ENCODE measurements at places on chromosomes 5 and 9.
A peak's percentile ranks its signal among the peaks of the same experiment; 100 is the strongest.

DNA sequence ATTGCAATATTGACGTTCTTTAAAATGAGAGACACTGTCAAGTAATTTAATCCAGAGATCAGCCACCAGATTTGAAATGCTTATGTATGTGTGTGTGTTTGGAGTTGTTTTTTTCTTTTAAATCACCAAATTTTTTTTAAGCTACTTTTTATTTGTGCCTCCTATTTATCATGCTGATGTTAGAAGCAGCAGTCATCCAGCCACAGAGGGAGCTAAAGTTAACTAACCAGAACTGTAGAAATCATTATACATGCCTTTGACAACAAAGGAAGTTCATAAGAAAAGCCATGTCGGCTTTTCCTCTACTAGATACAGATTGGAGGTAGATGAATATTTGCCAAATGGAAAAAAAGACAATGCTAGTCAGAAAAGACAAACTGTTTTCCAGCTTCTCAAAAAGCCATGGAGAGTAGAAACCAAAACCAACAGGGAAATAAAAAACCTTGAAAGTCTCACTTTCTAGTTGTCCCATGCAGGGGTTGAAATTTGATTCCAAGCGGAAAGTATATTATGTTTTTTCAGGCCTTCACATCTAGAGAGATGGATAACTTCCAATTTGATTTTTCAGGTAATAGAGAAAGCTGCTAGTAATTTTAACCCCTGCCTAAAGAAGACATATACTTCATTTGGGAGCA, 4.5 kb downstream of the PURA start:
- DNase-seq, result no peak

DNA sequence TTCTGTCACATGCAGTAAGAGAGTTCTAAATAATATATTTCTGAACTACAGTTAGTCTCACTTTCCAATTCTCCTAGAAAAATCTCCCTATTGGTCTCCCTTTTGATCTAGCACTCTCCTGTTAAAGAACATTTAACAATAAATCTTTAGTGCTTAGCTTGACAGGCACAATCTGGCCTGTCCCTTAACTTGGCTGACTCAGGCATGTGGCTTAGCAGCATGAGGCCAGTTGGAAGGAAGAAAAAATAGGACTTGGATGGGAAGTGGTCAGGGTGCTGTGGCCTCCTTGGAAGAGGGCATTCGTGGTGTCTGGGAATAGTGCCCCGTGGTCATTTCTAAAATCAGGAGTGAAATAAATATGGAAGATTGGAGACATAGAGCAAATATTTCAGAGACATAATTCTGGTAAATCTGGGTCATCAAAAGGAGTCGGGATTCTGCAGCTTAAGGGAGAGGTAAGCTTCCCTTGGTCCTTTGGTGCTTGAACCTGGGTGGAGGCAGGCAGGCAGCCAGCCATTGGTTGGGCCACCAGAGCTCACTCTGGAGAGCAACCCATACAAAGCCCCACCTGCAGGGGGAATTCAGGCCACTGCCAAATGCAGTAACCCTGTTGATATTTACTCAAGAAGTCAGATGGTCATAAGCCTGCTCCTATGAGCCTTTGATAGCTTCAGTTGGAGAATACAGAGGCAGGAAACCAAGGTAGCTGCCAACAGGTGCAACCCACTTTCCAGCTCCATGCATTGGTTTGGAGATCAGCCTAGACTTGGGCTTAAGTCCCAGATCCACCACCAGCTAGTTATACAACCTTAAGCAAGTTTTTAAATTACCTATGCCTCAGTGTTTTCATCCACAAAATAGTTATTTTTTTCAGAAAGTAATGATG, 28.8 kb upstream of the TLE4 start:
- no peak for DNase-seq

GRCh38 chr5:34715711-34716110, 59.6 kb downstream of the RAI14 start:
- no peak for DNase-seq

DNA sequence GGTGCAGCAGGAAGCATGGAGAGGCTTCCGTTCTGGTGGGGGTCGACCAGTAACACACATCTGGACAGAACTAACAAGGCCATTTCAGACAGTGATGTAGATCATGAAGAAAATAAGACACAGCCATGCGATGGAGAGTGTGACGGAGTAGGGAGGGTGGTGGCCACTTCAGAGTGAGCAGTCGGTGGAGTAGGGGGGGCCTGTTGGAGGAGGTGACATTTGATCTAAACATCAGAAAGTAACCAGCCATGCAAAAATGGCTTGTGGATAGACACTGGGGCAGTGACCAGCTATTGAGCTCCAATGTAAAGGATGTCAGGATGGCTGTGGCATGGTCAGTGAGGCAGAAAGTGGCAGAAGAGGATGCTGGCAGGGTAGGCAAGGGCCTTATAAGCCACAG, 65.9 kb downstream of the PPARGC1B start:
- no peak for DNase-seq

DNA sequence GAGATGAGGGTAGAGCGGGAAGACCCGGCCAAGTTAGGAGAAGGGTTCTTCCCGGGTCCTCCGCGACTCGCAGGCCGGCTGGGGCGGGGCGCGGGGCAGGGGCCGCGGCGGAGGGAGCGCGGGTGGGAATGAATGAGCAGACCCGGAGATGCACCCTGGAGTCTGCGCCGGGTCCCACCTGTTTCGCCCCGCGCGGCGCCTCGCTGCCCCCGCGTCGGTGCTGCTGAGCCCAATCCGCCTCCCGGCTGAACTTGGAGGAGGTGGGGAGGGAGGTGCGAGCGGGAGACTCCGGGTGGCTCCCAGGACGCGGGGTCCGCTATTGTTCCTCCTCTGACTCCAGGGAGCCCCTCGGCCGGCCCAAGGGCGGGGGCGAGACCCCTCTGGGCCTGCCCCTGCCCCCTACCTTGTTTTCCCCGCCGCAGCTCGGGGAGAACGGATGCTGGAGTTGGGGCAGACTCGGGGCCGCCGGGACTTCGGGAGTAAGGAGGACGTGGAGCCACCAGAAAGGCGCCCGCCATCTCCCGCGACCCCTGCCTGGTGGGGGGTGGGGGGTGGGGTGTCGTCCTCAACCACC, 659 bp downstream of the RAI14 start:
- no peak for DNase-seq

DNA sequence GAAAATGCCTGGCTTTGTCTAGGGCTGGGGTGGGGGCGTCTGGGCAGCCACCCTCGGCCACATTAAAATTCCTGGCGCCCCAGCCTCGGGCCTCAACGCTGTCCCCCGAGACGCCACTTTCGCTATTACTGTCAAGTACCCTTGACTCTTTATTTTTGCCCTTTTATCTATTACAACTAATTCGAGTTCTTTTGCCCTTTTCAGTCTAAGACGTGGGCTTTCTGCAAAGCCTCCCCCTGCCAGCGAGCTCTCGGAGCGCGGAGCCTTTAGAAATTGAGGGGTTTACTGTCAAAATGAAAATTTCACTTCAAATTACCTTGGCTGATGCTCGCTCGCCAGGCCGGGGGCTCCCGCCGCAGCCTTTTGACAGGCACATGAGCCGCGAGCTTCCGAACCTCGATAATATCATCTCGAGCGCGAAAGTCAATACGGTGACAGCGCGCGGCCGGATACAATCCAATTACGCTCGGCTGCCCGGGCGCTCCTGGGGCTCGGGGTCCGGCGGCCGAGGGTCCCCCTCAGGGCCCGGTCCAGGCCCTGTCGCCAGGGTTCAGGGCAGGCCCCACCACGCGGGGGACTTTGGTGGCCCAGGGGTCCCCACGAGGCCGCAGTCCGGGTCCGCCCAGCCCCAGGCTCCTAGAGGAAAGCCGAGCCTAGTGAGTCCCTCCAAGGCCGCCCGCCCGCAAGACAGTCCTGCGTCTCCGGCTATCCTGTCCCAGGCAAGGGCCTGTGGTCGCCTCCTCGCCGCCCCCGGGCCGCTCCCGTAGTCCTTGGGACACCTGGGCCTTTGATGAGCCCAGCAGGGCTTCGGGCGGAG, 6.7 kb downstream of the IRX4 start:
- no peak for DNase-seq

GRCh38 chr5:181223058-181223728, at the start of gene TRIM41:
TRIM41 (plus strand) TSS chr5:181223281; CDS start chr5:181224000, 719 bp downstream.
- DNase-seq, result no peak

- DNase-seq, result no peak
These were observed 311.3 kb downstream of the GADD45G start for GRCh38 chr9:89916001-89916597.

- DNase-seq, result no peak
These were observed 69.0 kb downstream of the INVS start for GRCh38 chr9:100167915-100168654.

DNA sequence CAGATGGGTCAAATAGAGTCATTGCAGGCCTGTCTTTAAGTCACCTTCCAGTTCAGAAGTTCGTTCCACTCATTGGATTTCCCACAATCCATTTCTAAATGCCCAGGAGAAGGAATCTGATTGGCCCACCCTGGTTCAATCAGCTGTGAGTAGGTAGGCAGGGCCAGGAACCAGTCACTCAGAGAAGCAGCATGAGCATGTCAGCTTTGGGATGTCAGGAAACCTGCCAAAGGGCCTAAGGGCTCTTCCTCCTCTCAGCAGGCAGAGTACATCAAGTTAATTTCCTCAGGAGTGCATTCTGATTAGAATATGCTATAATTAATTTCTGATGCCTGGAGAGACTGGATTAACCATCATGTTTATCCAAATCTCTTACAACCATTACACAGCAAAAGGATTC, 412.9 kb upstream of the CCNH start:
- DNase-seq, result no peak

GRCh38 chr5:2740876-2741555, 10.5 kb downstream of the IRX2 start:
- DNase-seq, result no peak

DNA sequence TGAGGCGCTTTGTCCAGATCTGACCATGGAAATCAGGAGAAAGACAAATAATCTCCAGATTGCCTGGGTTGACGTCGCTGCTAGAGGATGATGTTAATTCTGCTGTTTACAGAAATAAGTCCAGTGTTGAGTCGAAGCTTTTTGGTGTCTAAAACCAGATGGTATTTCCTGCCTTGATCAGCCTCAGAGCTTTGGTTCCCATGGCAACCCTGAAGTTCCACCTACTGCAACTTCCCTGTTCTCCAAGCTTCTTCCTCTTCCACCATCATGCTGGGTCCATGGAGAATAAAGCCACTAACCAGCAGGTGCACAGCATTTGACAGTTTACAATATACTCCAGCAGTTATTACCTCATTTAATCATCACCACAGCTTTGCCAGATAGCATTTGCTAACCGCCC, 18.0 kb upstream of the GABBR2 start:
- peak; percentile 63 for DNase-seq

- peak; percentile 30 for DNase-seq
These were observed 86.3 kb upstream of the RPS23 start for GRCh38 chr5:82364497-82364896.

DNA sequence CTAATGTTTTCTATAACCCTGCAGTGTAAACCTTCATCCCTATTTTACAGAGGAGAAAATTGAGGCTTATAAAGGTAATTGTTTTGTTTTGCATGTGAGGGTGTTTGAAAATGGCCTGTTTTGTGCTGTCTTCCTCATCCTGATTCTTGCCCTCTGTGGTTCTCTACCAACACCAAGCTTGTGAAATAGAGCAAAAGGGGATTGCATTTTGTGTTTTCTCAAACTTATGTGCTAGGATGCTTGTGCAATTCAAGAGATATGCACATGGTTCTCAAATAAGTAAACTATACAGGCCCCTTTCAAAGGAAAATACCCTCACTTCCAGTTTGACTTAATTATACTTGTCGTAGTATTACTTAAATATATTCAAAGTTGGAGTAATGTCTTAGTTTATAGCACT, 17.2 kb downstream of the PAM start:
- no peak for DNase-seq

GRCh38 chr5:152100462-152100861, 175.8 kb upstream of the GLRA1 start:
- DNase-seq, result no peak

DNA sequence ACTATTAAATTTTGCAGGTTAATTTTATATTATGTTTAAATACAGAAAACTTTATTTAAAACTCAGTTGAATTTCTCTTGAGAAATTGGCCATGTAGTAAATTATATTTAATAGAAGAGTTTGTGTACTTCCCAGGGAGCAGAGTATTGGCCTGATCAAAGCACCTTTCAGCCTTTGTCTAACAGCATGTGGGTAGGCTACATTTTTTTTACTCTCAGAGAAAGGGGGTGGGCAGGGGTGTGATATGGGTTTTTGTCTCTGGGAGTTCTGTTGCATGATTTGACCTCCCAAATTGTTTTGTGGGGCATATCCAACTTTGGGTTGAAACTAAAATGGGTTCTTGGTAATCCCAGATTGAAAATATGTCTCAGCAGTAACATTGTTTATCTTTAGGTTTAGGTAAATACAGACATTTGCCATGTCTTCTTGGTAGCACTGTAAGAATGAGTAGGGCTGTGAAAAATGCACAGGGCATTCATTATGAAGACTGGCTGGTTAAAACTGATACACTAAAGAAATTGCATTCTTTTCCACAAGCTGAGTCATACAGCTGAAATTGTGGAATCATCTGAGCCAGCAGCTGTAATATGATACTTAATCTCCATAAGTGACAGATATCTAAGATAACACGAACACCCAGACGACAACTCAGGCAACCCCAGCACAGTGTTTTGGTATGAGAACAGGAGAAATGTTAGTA, 75.4 kb upstream of the CDKN2B start:
- DNase-seq, result no peak

GRCh38 chr5:180090769-180091546, 19.4 kb upstream of the RNF130 start:
- DNase-seq, result peak; percentile 29

DNA sequence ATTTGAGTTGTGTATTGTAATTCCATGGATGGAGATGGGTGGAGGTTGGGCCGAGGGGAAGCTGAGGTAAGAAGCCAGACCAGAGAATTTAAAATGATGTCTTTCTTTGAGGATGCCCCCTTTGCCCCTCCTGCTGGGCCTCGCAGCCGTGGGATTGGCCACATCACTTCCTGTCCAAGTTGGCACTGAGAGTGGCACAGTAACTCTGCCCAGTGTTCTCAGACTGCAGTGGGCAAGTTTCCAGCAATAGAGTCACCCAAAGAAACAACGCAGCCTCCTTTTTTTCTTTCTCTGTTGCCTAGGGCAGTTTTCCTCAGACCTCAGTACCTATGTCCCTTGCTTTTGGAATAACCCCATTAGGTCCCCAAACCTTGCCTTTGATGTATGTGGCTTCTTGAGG, 306.6 kb upstream of the DMRT1 start:
- no peak for DNase-seq

DNA sequence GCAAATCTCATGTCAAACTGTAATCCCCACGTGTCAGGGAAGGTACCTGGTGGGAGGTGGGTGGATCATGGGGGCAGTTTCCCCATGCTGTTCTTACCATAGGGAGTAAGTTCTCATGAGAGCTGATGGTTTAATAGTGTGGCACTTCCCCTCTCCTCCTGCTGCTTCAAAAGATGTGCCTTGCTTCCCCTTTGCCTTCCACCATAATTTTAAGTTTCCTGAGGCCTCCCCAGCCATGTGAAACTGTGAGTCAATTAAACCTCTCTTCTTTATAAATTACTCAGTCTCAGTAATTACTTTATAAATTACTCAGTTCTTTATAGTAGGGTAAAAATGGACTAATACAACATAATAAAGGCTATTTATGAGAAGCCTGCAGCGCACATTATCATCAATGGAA, 7.1 kb upstream of the CNTRL start:
- DNase-seq, result peak; percentile 10
